Activated CD4-positive, alpha-beta T cell treated with anti-CD3 and anti-CD28 coated beads for 48 hours (primary cell): ENCODE measurements at places on chromosomes 1 and 21.

DNA sequence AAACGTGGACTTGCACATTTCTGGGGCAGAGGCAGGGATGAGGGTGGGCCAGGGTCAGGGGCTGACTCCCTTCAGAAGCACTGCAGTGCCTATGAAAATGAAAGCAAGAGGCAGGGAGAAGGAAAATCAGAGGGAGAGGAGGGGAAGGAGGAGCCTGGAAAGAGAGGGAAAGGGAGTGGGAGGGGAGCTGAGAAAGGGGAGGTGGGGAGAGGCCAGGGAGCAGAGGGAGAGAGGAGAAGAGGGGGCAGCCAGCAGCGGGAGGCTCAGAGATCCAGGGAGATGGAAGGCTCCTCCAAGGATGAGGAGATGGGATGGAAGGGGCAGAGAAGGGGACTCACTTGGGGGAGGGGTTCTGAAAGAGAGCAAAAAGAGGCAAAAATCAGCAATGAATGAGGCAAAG lies 96.3 kb upstream of the KLHDC7A start:
- no peak for DNase-seq

- DNase-seq: no peak
Observed at GRCh38 chr1:160748181-160748877, 9.3 kb downstream of the SLAMF7 start.

DNA sequence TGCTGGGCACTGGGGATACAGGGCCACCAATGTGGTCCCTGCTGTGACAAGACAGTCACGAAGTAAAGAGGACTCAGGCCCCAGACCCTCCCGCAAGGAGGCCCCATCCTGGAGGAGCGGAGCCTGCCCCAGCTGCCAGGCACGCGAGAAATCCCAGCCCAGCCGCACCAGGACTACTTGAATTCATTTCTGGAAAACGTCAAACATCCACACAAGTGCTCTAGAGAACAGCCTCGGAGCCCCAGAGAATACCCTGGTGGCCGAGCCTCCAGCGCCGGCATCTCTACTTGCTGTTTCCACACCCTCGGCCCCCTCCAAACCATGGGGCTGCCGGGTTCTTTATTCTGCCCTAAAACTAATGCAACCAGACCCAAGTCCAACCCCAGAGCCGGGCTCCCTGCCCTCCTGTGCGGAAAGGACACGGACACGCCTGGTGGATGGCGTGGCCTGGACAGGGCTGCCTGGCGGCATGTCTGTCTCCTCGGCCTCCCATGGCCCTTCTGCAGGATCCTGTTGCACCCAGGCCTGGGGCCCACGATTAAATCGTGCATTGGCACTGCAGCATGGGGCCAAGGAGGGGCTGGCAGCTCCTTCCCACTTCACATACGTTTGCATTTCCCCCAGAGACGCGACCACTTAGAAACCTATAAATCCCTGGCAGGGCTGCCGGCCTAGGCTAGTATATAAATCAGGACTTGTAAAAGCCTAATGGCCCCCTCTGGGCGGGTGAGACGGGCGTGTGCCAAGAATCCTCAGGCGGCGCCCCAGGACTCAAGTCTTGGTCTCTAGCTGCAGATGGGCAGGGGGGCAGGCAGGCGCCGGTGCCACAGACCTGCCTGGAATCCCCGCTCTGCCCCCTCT lies 41.2 kb downstream of the DMRTB1 start:
- no peak for DNase-seq

- DNase-seq: peak; percentile 73
Observed at GRCh38 chr1:204989266-204990058, 53.5 kb upstream of the CNTN2 start.

DNA sequence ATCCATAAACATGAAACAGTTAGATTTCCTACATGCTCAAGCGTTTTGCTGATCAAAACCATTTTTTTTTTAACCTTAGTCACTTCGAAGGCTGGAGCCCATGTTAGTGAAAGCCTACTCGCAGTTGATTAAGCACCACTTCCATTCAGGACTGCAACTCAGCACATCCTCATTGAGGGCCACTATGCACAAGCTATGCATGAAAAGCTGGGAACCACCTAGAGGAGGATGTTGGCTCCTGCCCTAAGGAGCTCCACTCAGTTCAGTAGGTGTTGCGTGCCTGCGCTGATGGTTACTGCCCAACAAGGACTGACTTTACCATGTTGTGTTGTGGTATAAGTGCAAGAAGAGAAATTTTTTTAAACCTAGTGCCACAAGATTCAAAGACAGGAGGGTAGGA lies 181.4 kb upstream of the L1TD1 start:
- no peak for DNase-seq

- no peak for DNase-seq
Observed at GRCh38 chr21:21897275-21897883, 899.2 kb downstream of the NCAM2 start.
